Adipocyte (in vitro differentiated cells): ENCODE measurements at places on chromosomes 1 and 21.

- no peak for DNase-seq
Observed at GRCh38 chr1:30744060-30744756, 13.4 kb downstream of the LAPTM5 start.

DNA sequence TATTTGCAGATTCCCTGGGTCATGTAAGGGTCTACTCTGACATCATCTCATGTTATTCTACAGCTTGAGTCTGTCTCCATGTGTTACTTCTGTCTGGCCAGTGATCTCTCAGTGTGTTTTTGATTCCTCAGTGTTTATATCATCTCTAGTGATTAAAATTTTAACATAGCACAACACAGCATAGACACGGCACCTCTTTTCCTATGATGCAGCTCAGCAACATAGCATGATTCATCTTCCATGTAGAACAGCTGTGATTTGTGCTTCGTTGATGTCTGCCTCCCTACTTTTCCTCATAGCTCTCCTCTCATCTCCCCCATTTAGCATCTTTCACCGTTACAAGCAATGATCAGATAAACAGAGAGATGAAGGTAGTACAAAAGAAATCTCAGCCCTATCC lies 163.9 kb upstream of the DPT start:
- no peak for DNase-seq

- no peak for DNase-seq
Observed at GRCh38 chr1:6360517-6361070, 33.0 kb downstream of the ACOT7 start.

GRCh38 chr21:36708286-36709029 lies 9.5 kb downstream of the SIM2 start:
- no peak for DNase-seq

- no peak for DNase-seq
Observed at GRCh38 chr1:106659490-106660244, 396.8 kb upstream of the PRMT6 start.

DNA sequence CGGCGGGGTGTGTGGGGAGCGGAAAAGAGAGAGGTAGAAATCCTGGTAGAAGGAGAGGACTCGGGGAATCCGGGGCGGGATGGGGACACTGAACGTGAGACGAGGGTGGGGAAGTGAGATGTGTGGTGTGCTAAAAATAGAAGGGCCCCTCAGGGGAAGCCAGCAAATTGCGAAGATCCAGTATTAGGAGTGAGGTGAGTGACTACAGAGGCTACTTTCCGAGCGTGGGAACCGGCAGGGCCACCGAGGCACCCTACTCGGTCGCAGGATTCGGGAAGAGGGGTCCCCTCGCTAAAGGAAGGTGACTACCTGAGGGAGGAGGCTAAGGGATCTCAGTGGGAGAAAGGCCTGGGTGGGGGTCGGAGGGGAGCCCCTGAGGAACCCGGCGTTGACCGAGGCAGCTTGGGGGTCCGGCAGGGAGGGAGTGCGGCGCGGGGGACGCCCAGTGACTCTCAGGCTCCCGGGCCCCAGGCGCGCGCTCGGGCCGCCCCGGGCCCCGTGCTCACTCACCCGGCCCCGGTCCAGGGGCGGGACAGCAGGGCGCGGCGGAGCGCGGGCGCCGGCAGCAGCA lies 318 bp downstream of the ALDH4A1 start:
- DNase-seq: peak; percentile 72

- DNase-seq: peak; percentile 44
Observed at GRCh38 chr1:97364086-97364485, 556.7 kb downstream of the DPYD start.

GRCh38 chr1:40439247-40439646 lies 11.0 kb upstream of the ZFP69B start:
- no peak for DNase-seq

DNA sequence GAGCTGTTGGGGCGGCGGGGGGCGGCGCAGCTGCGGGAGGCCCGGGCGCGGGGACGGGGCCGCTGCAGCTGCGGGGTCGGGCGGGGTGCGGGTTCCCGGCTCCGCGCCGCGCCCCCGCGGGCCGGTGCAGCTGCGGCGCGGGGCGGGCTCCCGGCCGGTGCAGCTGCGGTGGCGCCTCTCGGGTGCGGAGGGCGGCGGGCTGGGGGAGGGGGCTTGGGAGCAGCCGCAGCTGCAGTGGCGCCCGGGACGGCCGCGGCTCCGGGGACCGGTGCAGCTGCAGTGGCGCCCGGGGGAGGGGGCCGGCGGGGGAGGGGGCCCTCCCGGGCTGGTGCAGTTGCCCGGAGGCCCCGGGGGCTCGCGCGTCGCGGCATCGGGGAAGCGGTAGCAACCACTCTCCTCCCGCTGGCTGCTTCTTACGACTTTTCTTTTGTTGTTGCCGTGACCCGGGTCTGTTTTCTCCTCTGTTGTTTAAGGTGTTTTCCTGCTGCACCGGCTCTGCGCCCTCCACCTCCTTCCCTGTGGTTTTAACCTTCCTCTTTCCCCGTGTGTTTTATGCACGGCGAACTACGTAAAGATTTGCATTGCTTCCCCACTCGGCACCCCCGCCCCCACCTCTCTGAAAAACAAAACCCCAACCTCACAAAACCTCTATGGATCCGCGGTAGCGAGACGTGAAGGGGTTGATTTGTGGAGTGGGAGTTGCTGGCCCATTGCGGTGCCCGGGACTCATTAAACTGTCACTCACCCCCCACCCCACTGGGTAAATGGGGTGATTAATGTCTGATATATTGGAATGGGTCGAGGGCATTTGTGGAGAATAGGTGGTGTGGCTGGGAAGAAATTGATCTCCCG lies 1.7 kb upstream of the ZBTB18 start:
- peak; percentile 62 for DNase-seq

DNA sequence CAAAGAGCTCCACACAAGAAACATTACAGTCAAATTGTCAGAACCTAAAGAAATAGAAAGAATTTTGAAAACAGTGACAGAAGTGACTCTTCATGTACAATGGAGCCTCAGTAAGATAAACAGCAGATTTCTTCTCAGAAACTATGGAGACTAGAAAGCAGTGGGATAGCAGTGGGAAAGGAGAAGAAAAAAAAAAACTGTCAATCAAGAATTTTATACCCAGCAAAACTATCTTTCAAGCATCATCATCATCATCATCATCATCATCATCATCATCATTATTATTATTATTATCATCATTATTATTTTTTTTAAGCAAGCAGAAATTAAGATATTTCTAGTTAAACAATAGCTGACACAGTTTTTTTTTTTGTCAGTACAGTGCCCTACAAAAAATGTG lies 24.2 kb downstream of the CEP170 start:
- peak; percentile 58 for DNase-seq

- DNase-seq: no peak
Observed at GRCh38 chr1:235651170-235651806, 1.7 kb upstream of the GNG4 start.

DNA sequence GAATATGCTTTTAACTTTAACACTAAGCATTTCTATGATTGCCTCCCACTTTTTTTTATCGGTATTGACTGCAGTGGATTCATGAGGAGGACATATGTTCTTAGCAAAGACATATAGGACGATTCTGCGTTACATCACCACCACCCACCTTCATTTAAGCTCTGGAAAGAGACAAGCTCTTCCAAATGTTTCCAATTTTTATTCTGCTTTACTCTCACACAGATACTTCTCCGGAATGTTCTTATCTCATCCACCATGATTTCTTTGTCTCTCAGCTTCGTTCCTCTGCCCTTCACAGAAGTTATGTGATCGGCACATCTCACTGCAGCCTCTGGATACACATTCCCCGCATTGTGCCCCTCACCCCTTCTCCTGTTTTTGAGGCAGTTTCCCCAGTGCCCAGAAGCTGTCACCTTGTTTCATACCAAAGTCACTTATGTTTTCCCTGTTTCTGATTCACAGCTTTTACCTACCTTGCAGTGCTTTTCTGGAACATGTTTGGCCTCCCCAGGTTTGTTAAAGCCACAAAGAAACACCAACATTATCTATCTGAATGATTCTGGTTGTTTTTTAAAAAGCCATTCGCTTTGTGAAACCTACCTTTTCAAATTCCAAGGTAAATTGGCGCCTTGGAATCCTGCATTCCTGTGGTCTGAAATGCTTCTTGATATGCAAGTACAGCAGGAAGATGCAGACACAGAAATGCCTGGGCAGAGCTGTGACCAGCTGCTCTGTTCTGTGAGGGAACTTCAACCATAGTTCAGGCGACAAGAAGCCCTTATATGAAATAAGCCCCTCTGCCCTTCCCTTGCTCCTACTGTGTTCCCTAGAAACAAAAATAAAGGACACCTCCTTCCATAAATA lies 1020.2 kb downstream of the TTLL7 start:
- no peak for DNase-seq

GRCh38 chr21:21715266-21715969 lies 717.2 kb downstream of the NCAM2 start:
- DNase-seq: peak; percentile 80

GRCh38 chr1:43316738-43317520 lies 16.1 kb downstream of the TIE1 start:
- no peak for DNase-seq

DNA sequence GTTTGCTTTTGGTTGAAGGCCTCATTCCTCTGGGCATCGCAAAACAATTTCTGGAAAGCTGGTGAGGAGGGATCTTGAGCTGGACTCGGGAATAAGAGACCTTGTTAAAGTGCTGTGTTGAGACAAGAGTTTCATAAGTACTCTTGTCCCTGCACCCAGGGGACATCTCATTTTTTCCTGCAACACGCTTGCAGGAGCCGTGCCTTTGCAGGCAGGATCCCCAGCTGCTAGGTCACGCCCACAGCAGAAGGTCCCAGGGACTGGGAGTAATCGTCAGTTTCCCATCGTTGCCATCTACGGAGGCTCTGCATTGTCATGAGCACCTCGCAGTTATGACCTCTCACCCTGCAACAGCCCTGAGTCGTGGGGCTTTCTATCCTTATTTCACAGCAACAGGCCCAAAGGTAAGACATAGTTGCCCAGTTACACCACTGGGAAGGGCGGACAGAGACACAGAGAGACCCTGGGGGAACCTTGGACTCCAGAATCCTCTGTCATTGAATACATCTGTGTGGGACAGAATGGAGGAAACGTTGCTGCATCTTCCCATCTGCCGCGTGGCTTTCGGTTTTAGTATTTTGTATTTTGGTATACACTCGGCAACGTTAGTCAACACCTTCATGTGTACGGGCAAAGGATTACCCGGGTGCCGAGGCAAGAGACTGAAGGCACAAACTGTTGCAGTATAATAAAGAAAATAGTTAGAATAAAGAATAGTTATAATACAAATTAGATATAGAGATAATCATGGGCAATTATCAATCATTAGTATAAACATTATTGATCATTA lies 60.4 kb upstream of the DMRTB1 start:
- DNase-seq: no peak

DNA sequence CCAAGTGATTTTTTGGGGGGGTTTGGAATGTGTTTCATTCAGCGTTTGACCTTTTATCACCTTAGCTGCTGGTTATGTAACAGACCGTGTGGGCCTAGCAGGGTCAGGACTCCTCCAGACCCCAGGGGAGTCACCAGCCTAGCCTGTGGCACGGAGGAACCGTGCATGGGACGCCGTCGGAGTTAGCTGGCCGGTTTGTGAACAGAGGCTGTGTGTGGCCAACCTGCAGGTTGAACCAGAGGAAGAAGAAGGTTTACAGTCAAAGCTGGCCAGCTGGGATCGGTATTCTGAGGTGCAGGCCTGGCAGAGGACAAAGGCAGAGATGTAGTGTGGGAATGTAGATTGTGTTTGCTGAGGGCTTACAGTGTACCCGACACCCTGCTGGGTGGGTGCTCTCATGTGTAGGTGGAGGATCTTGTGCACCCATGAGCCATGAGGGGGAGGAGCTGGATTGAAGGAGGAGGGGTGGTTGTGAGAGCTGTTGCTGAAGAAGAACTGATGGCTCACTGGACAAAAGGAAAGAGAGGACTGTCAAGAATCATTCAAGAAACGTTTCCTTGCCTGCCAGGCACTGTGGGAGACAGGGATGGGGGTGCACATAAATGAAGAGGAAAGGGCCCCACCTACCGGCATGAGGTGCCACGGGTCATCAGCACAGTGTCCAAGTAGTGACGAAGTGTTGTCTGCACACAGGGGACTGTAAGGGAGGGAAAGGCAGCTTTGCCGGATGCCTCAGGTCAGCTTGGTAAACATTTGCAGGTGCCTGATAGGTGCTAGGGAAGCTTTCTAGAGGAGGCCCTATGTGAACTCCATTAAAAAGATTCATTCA lies 40.0 kb upstream of the PWP2 start:
- DNase-seq: no peak

DNA sequence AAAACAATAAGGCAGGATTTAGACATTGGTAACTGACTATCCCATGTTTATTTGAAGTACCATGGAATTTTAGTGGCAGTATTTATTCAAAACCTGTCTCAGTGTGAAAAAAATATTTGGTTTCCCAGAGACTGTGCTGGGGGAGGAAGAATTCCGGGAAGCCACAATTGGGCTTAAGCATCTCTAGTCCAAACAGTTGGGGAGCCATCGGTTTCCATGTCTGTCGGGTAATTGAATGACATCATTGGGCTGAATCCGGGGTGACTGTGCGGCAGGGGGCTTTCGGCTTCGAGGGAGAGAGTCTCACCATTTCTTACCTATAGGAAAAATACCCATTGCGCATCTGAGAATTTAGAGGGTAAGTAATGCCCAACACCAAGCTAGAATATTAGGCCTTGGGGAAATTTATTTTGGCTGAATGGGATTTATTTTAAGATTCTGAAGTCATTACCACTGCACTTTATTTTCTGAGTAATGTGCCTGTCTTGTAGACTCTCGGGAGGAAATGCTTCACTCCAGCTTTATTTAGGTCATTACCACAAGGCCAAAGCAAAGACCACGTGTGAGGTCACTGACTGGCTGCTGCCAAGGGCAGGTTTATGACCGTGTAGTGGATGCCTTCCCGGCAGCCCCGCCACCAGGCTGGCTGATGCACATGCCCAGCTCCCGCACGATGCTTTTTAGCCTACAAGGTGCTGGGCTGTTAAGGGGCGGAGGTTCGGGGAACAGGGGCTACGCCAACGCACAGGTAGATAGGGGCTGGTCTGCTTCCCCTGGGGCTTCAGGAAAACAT lies 23.1 kb upstream of the UMODL1 start:
- peak; percentile 61 for DNase-seq

DNA sequence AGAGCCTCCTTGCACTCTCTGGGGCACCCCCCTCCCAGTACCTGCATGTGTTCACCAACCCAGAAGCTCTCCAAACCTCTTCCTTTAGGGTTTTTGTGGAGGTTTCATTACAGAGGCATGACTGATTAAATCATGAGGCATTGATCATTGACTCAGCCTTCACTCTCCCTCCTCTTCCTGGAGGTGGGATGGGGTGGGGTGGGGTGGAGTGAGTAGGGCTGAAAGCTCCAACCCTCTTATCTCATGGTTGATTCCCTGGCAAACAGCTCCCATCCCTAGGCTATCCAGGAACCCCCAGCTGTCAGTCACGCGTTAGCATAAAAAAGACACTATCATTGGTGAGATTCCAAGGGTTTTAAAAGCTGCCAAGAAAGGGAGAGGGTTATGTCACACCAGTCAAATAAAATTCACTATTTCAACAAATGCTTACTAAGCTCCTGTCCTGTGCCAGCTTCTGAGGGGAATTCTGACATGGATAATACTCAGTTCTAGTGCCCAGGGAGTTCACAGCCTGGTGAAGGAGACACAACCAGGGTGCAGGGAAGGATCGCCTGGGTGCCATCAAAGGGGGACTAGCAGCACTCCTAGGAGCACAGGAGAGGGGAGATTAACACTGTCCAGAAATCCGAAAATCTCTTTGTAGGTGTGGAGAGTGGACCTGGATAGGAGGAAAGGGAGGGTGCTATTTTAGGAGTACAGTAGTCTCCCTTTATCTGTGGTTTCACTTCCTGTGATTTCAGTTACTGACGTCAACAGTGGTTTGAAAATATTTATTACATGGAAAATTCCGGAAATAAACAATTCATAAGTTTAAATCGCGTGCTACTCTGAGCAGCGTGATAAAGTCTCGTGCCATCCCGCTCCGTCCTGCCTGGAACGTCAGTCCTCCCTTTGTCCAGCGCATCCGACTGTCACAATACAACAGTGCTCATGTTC lies 6.8 kb upstream of the IL24 start:
- peak; percentile 15 for DNase-seq
